ENCODE measurements at places on chromosomes 1 and 21.
A peak's percentile ranks its signal among the peaks of the same experiment; 100 is the strongest.

DNA sequence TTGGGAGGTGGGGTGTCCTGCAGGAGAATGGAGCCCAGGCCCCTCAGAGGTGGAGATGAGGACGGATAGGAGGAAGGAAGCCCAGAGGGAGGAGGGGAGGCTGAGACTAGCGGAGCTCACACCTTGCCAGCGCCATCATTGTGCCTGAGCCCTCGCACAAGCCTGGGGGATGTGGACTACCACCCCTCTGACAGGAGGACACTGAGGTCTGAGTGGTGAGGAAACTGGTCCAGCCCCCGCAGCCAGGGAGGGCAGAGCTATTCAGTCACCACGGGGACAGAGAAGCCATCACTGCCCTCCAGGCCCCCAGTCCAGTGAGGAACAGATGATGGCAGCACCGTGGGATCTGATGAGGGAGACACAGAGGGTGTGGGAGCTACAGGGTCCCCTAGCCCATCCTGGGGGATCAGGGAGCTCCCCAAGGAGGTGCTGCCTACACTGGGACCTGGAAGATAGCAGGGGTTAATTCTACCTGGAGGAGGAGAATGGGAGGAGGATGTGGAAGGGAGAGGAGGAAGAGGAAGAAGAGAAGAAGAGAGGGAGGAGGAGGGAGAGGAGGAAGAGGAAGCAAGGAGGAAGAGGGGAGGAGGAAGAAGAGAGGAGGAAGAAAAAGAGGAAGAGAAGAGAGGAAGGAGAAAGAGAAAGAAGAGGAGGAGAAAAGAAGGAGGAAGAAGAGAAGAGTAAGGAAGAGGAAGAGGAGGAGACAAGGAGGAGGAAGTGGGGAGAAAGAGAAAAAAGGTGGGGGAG is 31.0 kb downstream of the MATN1 start:
- no peak for DNase-seq

DNA sequence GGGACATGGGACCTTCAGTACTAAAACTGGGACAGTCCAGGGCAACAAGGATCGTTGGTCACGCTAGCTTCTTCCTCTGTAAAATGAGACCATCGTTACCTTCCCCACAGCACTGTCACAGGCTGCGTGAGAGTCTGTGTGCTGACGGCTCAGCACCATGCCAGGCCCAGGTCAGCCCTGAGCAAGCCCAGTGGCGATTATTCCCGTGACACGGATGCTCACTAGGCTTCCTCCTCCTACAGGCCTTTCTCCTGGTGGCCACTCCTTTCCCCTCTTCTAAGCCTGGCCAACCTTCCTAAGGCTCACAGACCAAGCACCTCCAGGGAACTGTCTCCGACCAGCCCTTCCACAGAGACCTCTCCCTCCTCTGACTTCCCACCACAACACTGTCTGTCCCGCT is 69.3 kb upstream of the RUNX3 start:
- no peak for DNase-seq

DNA sequence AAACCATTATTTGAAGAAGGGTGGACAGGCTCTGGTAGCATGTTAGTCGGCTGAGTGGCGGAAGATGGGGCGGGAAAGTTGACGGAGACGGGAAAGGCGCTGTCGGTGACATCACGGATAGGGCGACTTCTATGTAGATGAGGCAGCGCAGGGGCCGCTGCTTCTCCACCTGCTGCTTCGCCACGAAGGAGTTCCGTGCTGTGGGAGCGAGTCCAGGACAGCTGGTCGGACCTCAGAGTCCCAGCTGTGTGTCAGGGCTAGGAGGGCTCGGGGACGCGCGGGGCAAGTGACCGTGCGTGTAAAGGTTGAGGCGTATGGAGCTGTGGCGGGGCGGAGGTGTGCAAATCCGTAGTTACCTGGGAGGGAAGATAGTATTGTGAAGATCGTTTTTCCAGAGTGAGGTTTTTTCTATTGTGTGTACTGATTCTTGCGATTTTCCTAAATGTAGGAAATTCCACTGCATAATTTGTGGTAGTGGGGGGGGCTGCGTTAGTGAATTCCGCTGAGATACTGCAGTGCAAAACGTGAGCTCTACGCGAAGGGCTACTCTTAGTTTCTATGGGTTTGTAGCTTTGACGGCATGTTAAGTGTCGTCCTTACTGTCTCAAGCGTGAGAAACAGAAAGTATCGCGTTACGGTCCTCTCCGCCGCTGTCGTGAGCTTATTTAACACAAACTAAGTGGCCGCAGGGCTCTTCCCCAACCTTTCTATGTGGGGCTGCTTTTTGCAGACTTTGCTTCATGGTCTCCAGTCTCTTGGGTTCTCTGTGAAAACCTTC is 111.2 kb upstream of the NBPF11 start:
- DNase-seq: peak; percentile 47

- DNase-seq: no peak
Measured at GRCh38 chr1:50700214-50700613, 259.9 kb downstream of the FAF1 start.

GRCh38 chr1:53311702-53312305 is 16.1 kb downstream of the LRP8 start:
- no peak for DNase-seq

- DNase-seq: no peak
Measured at GRCh38 chr1:179303200-179303785, 9.7 kb downstream of the SOAT1 start.

DNA sequence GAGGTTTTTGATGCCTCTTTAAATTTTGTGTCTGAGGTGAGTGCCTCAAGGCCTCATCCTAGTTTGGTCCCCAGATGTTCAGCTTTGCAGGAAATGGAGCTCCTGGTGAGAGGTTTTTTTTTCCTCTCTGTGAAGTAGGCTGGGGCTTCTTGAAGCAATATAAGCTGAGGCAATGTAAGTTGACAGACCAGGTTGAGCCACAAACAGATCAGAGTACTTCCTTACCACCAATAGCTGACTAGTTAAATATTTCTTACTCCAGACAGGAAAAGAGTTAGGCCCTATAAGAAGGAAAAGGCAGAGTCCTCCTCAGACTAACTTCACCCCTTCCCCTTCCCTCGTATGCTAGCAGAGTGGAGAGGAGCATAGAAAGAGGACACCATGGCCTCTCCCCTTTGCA is 341.0 kb downstream of the LMO4 start:
- DNase-seq: no peak

GRCh38 chr1:12730156-12730555 is 14.2 kb downstream of the AADACL3 start:
- no peak for DNase-seq

DNA sequence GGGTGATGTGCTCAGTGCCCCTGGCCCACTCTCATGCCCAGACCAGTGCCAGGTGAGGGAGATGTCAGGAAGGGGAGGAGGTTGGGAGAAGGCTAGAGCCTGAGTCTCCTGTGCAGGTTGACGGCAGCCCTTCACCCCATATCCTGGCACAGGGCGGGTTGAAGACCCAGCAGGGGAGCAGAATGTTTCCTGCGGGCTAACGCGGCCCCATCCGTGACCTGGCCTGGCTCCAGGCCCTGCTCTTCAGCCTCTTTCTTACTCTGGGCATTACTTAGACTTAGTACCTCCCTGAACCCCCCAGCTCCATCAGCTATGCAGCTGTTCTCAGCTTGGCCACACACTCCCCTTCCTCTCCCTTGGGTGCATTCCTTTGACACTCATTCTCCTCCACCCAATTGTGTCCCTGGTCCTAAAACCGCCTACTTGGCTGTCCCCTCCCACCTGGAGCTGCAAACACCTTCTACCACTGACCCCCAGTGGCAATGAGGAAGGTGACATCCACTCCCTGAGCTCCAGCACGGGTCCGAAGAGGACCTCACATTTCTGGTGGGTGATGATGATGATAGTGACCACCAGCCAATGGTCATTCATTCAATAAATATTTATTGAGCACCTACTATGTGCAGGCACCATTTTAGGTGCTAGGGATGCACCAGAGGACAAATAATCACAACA is 179.0 kb downstream of the PTPRU start:
- no peak for DNase-seq

DNA sequence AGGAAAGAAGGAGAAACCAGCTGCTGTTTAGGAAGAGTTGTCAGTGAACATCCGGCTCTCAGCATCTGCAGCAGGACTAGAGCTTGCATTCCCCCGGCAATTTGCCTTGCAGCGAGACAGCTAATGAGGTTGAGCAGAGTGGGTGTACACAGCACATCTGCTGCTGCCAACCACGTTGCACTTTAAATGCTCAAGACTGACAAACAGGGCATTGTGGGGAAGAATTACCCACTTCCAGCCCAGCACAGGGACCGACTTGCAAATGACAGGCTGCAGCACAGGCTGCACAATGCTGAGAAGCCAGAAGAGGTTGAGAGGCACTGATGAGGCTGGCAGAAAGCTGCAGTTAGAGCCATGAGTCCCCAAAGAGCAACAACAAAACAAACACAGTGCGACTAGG is 47.5 kb upstream of the PLA2G2C start:
- no peak for DNase-seq

DNA sequence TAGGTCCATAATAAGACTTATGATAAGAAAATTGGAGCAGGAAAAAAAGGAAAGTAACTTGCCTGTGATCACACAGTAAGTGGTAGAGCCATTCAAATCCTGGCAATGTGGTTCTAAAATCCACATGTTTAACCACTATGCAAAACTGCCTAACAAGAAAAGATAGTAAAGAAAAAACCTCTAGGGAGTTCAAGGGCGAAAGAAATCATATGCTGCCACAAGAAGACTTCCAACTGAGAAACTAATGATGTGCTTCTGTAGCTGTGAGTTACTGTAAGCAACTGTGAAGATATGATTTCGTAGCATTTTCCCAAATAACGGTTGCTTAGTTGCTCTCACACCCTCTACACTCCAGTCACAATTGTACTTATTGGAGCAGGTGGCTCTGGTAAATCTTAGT is 20.9 kb upstream of the LYPLAL1 start:
- DNase-seq: no peak

- DNase-seq: no peak
Measured at GRCh38 chr1:86430376-86430775, 6.4 kb downstream of the CLCA2 start.

DNA sequence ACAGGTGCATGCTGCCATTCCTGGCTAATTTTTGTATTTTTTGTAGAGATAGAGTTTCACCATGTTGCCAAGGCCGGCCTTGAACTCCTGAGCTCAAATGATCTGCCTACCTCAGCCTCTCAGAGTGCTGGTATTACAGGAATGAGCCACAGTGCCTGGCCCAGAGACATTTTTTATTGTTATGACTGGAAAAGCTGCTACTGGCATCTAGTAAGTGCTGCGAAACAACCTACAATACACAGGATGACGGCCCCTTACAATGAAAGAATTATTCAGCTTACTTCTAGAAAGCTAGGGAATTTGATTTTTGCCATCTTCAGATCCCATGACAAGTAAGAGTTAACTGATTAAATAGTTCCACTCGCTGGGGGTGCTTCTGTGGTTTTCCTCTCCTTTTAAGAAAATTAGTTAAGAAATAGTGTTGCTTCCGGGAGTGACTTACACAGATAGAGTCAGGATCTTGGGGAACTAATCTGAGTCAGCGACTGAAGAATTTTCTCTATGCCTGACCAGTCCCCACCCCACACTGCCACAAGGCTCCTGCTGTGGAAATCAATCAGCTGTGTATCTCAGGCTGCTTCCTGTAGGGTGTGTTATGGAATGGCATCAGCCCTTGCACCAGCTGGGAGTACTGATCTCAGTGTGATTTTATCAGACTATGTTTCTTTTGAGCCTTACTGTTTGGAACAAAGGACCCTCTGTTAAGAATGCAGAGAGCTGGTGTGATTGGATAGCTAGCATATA is 93.0 kb upstream of the BMP8A start:
- peak; percentile 45 for DNase-seq

GRCh38 chr1:9343269-9343668 is 50.6 kb downstream of the SPSB1 start:
- no peak for DNase-seq

DNA sequence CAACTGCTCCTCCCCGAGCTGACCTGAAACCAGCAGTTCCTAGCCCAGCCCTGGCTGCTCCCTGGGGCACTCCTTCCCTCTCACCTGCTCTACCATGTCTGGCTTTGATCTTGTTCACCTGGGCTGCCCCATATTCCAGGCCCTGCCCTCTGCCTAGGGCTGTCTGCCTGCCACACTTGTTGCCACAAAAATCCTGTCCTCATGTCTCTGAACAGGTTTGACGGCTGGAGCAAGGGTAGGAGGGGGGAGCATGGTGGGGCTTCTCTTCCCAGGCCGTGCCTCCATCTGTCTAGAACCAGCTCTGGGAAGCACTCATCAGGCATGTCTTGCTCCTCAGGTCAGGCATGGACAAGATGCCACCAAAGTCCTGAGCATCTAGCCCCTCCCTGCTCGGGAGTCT is 44.3 kb upstream of the WNT2B start:
- DNase-seq: no peak

DNA sequence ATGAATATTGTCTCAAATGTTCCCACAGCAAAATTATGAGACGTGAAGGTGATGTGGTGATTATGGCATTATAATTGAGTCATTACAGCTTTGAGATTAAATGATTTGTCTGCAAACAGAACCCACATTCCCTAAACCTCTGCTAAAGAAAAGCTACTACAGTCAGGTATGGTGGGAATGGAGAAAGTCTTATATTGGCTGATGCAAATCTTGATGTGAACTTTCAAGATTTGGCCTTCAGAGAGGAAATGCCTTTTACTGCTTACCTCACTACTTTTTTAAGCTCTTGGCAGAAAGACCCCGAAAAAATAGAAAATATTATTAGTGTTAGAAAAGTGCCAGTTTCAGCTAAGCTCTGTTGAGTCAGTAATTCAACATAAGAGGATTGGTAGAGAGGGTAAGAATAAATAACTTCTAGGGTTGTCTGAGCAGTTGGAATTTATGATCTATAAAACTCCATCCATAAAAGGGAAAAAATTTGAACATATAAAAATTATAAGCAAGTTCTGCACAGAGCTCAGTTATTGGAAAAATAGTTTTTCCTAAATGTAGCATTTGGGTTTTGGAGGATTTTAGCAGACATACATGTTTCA is 47.8 kb upstream of the RGS5 start:
- DNase-seq: no peak

GRCh38 chr1:184987696-184988095 is 13.4 kb upstream of the NIBAN1 start:
- no peak for DNase-seq

DNA sequence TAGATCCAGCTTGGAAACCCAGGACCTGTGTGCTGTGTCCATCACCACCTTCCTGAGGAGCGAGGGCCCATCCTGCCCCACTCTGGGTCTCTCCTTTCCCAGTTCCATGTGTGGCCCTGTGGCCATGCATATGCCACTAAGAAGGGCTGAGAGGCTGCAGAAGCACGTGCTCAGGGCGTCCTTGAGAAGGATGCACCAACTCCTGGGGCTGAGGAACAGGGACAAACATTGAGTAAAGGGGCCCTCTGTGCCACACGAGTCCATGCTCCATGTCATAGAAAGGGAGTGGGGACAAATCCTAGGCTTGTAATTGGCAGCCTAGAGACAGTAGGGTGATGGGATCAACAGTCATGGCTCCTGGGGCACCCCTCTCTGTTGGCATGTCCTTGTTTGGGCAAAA is 8.4 kb downstream of the ETV3L start:
- no peak for DNase-seq

GRCh38 chr1:87120779-87121178 is 206.3 kb downstream of the HS2ST1 start:
- DNase-seq: no peak

- DNase-seq: no peak
Measured at GRCh38 chr21:44551340-44551961, at the start of gene KRTAP10-2. TSS of gene KRTAP10-2 (minus strand) at chr21:44551505. CDS start at chr21:44551458, 47 bp downstream.

Measured in brain pericyte (primary cell).